Bronchial epithelial cell (primary cell): ENCODE measurements at places on chromosomes 4 and X. TPM values are rescaled to one million over a fixed set of nuclear protein-coding genes. Genes with fewer than 3 reads are reported as not detected.

DNA sequence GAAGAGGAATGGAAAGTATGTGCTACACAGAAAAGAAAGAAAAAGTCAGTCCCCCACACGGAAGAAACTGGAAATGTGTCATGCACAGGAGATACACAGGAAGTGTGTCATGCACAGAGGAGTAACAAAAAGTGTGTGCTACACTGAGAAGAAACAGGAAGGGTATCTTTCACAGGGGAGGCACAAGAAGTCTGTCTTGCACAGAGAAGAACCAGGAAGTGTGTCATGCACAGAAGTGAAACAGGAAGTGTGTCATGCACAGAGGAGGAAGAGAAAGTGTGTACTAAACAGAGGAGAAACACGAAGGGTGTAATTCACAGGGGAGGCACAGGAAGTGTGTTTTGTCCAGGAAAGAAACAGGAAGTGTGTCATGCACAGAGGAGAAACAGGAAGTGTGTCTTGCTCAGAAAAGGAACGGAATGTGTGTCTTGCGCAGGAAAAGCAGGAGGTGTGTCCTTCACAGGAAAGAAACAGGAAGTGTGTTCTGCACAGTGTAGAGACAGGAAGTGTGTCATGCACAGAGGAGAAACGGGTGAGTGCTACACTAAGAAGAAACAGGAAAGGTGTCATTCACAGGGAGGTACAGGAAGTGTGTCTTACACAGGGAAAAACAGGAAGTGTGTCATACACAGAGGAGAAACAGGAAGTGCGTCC is 527.2 kb upstream of the PRKX start:
- DNase-seq, result no peak

DNA sequence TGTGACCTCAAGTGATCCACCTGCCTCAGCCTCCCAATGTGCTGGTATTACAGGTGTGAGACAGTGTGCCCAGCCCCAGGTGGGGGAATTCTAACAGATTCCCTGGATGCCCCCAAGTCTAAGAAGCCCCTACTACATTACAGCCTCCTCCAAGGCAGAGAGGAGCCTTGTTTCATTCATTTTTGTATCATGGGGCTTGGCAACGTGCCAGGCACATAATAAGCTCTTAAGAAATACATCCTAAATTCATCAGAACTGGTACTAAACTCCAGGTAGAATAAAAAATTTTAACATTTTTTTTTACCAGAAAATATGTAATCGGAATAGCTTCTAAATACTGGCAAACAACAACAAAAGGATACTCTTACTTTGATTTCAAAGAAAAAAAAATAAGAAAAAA is 127.1 kb downstream of the CHIC2 start:
- no peak for DNase-seq

DNA sequence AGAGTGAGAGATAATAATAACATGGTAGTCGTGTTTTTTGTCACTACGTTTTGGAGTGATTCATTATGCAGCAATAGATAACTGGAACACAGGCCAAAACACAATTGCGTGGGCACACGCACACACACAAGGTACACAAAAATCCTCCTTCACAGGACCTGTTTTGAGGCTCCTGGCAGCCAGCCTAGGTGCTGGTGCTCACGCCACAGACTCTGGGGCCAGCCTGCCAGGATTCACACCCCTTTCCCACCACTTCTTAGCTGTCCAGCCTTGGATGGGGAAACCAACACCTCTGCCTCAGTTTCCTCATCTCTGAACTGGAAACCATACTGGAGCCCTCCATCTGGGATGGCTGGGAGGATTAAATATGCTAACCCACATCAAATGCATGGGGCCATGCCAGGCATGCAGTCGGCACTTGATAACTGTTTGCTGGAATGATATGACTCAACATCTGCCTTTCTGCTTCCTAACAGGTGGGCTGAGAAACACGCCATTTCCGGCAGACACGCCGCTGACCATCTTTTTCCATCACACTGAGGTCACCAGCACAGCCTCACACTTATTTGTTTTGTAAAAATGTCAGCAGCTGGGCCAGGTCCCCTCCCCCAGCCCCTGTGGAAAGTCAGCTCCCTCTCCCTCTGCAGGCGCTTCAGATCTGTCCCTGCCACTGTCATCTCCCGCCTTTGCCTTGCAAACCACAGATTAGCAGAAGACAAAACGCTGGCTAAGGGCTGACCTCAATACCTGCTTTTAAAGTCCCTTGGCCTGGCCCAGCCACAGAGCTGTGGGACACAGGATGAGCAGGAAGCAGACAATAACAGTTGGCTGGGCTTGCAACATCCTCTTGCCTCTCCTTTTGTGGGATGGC is 237.5 kb downstream of the BCOR start:
- peak; percentile 79 for DNase-seq

The MAGEE1 gene
- 0.51 and 0.53 TPM in 2 replicates for total RNA-seq
